ENCODE measurements at places on chromosomes 2 and 18.

GRCh38 chr2:236776695-236777251 is 207.1 kb downstream of the ACKR3 start:
- no peak for DNase-seq

GRCh38 chr2:234565842-234566619 is 69.2 kb upstream of the ARL4C start:
- DNase-seq = no peak

- peak; percentile 12 for DNase-seq
Measured at GRCh38 chr2:171210864-171211431, 50.3 kb upstream of the TLK1 start.

DNA sequence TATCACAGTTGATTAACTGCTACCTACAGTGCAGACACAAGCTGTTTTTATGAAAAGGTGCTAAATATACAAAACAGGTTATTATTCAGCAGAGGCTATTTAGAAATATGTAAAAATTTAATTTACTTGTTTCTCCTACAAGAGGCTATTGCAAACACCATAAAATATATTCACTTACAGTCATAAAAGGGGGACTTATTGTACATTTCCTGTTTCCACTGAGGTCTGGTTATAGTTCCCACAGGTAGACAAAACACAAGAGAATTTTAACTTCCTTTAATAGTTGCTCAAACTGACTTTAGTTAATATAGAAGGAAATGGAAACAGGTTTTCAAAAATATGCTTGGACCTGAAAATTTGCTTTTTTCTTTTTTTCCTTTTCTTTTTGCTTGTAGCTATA is 40.0 kb upstream of the FRZB start:
- no peak for DNase-seq

- DNase-seq = no peak
Measured at GRCh38 chr2:15756882-15757819, 165.5 kb downstream of the DDX1 start.

- DNase-seq = no peak
Measured at GRCh38 chr2:126224776-126225175, 431.2 kb upstream of the GYPC start.

DNA sequence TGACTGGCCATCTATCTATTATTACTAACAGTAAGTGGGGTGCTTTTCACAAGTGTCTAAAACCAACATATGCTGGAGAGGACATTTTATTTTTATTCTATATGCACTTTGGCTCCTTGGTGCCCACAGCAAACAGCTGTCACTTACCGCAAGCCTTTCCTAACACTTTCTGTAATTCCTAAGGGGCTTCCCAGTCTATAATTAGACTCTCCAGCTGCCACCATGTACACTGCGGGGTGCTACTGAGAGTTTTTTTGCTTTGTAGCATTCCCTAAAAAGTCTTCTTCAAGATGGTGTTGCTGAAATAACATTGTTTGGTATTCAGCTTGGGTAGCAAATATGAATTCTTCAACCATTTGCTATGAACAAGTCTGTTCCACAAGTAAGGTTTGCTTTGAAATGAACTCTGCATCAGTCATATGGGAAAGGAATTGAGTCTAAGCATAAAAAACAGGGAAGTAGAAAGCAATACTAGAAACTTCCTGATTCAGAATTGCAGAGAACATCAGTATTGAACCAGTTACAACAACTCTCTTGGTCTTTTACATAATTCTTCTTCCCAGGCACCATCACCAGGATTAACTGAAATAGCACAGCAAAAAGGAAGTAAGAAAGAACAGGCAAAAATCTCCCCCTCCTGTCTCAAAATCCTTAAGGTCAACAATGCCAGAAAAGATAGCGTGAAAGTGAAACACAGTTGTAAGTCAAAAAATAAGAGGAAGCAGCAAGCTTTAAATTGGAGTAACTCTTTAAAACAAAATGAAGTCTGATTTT is 28.6 kb downstream of the EPB41L3 start:
- DNase-seq = no peak

GRCh38 chr18:11587846-11588245 is 21.6 kb upstream of the SLC35G4 start:
- DNase-seq = no peak

- no peak for DNase-seq
Measured at GRCh38 chr2:85015653-85016360, 44.8 kb downstream of the KCMF1 start.

GRCh38 chr2:33032245-33032644 is 85.5 kb downstream of the LTBP1 start:
- DNase-seq = no peak

DNA sequence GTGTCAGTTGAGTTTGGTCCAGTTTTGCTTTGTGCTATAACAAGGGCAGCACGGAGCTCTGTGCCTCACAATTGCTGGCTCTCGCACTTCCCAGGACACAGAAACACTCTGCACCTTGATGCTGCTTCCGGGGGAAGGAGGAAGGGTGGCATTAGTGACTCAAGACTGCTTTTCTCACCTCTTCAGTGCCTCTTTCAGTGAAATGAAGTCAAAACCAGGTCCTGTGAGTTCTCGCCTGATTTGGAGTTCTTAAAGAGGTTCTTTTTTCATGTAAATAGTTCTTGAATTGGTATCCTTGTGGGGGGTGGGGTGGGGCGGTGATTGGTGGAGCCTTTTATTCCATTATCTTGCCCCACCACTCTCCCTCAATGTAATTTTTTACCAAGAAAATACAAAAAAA is 91.5 kb upstream of the MYT1L start:
- no peak for DNase-seq

DNA sequence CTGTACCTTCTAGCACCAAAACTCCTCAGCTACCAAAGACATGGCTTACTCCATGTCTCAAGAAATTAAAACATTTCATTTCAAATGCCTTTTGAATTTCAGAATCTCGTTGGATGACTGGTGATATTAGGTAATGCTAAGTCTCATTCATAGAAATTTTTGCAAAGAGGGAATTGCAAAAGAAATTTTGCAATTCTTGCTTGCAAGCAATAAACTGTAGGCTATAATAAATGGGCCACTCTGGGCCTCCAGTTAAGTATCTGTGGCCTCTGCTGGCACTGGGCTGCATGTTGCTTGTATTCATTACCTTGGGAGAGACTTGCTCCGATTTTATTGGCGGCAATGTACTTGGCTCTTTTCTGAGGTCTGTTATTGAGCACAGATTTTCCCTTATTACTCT is 2.8 kb upstream of the LCLAT1 start:
- no peak for DNase-seq

DNA sequence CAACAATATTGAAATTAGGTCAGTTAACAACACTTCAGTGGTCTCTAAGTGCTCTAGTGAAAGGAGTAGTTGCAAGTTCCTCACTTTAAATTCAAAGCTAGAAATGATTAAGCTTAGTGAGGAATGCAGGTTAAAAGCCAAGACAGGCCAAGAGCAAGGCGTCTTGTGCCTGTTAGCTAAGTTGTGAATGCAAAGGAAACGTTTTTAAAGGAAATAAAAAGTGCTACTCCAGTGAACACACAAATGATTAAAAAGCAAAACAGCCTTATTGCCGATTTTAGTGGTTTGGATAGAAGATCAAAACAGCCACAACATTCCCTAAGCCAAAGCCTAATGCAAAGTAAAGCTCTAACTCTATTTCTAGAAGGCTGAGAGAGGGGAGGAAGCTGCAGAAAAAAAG is 44.7 kb downstream of the ANTXR1 start:
- no peak for DNase-seq

GRCh38 chr2:230910546-230911177 is 14.4 kb downstream of the GPR55 start:
- no peak for DNase-seq

- DNase-seq = no peak
Measured at GRCh38 chr2:236179236-236180075, 11.3 kb upstream of the GBX2 start.

DNA sequence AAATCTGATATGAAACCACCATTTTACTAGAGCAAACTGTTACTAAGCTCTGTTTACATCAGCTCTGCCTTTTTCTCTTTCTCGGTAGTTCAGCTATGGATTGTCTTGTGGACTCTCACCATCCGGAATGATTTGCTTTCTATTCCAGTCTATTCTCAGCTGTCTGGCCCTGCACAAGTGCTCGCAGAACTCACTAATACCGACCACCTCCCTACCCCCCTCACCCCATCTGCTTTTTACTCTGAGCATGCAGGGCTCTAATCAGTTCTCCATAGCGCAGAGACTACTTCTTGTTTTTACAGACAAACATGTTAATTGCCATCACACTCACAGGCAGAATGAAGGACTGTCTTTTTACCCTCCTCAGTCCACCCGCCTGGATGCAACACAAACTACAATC is 180.7 kb upstream of the POU3F3 start:
- no peak for DNase-seq

- no peak for DNase-seq
Measured at GRCh38 chr2:140624200-140624599, 1506.6 kb downstream of the LRP1B start.

DNA sequence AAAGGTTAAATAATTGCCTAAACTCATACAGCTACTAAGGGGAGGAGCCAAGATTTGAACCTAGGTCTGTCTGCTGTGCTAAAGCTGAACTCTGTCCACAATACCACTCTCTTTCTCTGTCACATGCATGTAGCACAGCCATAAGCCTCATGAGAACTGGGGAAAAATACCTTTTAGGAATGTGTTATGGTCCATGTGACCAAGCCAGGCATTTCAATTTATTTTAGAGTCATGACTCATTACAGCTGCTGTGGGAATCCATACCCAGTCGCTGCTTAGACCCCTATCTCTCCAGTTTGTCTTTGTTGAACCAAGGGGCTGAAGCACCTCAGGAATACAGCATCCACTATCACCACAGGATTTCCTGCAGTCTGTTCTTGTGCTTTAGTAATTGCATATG is 200.0 kb upstream of the SIX3 start:
- no peak for DNase-seq

- DNase-seq = no peak
Measured at GRCh38 chr2:103028181-103028580, 266.4 kb downstream of the TMEM182 start.

- DNase-seq = no peak
Measured at GRCh38 chr2:195162918-195163317, 494.1 kb upstream of the SLC39A10 start.

DNA sequence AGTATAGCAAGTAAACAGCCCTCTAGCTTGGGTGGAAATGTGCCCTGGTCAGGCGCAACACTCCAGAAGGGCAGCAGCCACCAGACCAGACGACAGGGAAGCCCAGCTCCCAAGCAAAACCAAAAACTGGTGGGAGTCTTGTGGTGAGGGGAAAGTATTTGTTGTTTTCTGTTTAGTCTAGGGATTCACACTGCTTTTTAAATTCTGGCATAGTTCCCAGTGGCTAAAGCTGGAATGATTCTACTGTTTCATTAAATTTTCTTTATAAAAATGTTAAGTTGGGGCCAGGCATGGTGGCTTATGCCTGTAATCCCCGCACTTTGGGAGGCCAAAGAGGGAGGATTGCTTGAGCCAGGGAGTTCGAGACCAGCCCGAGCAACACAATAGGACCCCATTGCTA is 38.5 kb downstream of the MERTK start:
- no peak for DNase-seq

DNA sequence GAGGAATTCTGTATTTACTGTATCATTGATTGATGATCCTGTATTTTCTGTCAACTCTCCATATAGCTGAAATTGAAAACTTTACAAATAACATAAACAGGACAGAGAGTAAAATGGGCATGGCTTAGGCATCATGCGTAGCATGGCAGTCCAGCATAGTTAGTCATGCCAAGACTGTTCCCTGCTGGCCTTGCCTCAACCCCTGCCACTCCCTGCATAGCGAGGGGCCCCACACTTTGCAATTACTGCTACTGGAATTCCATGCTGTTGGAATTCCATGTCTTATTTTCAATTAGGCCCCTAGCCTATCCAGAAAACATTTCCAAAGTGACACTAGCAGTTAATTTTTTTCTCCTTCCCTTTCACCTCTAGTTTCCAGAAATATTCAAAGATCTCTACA is 15.1 kb upstream of the SOX11 start:
- no peak for DNase-seq

GRCh38 chr2:119846021-119846420 is 86.3 kb downstream of the PTPN4 start:
- no peak for DNase-seq

DNA sequence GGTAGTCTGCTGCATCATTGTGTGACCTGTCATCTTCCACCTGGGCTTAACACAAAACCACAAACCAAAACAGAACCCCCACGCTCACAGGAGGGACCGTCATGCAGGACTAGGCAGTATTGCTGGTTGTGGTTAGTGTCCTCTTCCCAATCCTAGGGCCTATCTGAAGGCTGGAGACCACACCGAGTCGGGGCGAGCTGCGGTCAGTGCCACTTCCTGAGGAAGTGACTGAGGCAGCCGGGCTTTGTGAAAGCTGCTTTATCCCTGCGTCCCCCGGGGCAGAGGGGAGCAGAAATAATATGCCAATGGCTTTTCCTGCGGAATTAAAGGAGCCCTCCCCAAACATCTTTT is 22.9 kb downstream of the ZNF532 start:
- no peak for DNase-seq

DNA sequence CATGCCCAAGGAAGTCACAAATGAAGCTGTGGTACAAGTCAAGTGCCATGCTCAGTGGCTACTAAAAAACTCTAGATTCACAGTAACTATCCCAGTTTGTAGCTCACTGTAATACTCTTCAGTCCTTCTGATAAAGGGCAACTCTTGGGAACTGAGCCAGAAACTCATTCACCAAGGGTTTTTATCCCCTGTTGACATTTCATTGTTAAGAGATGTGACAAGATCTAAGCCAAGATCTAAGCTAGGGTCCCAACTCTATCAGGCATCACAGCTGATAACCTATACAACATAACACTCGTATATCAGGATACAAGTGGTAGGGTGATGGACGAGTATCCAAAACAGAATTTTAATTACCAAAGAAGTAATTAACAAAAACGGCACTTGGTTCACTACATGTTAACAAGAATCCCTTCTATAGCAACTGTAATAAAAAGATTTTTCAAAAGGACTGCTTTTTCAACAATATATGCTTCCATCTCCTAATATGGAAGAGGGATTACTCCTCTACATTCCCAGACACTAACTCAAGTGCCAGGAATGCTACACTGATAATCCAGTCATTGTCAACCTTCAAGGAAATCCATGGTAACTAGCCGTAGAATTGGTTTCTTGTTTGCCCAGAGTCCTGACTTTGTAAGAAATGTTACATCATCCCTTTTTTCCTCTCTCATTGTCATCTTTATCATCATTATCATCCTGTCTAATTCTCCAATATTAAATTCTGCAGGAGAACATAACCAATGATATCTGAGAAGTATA is 111.7 kb downstream of the CDH2 start:
- no peak for DNase-seq

DNA sequence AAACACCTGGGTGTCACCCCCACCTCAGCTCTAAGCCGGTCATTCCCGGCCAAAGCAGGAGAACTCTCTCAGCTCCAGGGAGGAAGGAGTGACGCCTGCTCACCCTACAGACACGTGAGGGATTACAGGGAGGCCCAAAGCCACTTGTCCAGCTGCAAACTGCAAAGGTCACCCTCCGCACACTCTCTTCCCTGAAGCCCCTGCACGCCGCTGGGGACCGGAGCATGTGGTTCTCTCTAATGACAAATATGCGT is 108.0 kb upstream of the ID2 start:
- DNase-seq = no peak

DNA sequence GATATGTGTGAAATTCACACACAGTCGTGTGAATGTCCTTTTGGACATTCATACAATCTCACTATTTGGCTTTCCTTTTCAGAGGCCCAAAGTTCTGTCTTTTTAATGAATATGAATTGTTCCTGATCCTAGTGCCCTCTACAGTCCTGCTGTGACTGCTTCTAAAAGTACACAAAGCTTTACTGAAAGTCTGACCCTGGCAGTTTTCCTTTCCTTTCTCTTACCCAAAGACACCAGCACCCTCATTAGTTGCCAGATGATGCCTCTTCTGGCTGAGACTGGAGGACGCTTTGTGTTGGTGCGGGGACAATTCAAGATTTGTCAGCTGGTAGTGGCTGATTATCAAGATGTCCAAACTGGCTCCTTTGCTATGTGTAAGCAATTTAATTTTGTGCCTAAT is 81.8 kb upstream of the CDCA7 start:
- DNase-seq = no peak

All from stimulated activated CD4-positive, alpha-beta T cell treated with anti-CD3 and anti-CD28 coated beads, Interleukin-15, amount 100 ng/mL, for 48 hours (primary cell).